ENCODE measurements at places on chromosomes 1 and 21. TPM values are rescaled to one million over a fixed set of nuclear protein-coding genes. Genes with fewer than 3 reads are reported as not detected.

ZNF593OS gene
- total RNA-seq, result not detected

LAMC1 gene
- total RNA-seq, result 96.9 TPM

VANGL2 gene
- 7.5 TPM for total RNA-seq

RIIAD1 gene
- total RNA-seq, result not detected

FABP3 gene
- 24.5 TPM for total RNA-seq

CD101 gene
- 105 TPM for total RNA-seq

ATP13A2 gene
- total RNA-seq, result 39.9 TPM
